ENCODE measurements at places on chromosomes 4 and X. TPM values are rescaled to one million over a fixed set of nuclear protein-coding genes. Genes with fewer than 3 reads are reported as not detected.

- no peak for DNase-seq
Measured at GRCh38 chr4:114386637-114387233, 211.9 kb upstream of the UGT8 start.

The CSAG1 gene
- not detected for total RNA-seq

The FHDC1 gene
- 0.08 TPM for total RNA-seq

- no peak for DNase-seq
Measured at GRCh38 chr4:53461244-53461643, 83.8 kb downstream of the FIP1L1 start.

DNA sequence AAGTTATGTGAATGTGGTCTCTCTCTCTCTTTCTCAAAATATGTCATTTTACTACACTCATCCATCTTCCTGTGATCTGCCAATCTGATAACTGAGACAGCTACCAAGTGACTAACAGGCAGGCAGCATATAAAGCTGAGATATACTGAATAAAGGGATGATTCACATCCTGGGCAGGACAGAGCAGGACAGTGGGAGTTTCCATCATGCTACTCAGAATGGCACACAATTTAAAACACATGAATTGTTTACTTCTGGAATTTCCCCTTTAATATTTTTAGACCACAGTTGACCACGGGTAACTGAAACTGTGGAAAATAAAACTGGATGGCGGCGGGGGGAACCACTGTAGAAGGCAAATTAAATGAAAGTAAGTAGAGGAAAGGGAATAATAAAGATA lies 58.6 kb upstream of the DCTD start:
- DNase-seq = no peak

The RS1 gene
- not detected for total RNA-seq

DNA sequence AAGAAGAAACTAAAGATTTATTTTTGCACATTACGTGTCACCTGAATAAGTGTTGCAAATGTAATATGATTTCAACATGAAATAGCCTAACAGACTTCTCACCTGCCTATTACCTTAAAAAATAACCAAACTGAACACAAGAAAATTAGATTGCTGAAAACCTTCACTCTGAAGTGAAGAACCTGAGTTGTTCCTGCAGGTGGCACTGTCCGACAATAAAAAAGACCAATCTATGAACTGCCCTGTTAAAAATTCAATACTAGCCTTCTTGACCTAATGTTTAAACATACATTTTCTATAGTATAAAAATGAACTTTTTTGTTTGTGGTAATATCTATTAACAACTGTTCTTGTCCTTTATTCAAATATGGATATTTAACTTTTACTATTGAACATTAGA lies 69.2 kb upstream of the PNPLA4 start:
- DNase-seq = no peak

DNA sequence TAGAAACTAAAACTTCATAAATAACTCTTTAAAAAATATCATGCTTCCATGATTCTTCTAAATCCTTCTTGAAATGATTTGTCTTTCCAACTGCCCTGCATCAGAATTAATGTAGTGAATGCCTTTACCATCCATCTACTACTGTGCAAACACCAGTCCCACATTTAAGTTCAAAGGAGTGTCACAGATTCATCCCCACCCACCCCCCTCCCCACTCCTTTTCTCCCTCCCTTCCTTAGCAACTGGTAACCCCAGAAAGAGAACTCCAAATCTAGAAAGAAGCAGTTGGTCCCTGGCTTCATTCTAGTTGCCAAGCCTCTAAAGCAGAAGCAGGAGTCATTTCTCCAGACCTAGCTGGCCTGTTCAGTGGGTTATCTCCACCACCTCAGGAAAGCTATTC lies at the start of gene PRR32:
Gene PRR32, plus strand, starts transcription at position 301 of the 400 bp plus-strand sequence. CDS start 115 bp downstream, outside the sequence.
- no peak for DNase-seq

DNA sequence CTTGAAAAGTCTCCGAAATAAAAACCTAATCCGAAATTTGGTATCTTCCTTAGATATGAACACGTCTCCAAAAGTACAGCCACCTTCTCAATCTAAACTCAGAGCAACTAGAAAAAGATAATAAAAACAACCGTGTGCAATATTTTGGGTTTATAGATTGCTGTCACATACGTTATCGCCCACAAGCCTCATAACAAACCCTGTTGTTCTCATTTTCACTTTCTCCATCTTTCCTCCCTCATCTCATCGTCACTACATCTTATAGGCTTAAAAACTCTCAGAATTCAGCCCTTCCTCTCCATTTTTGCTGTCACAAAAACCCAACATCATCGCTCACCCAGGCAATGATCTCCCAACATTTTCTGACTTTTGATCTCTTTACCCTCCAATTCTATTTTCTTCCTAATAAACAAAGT lies 448 bp upstream of the SCFD2 start:
- DNase-seq = no peak

GRCh38 chrX:41332408-41333002 lies 1.5 kb upstream of the DDX3X start:
- peak; percentile 14 for DNase-seq

DNA sequence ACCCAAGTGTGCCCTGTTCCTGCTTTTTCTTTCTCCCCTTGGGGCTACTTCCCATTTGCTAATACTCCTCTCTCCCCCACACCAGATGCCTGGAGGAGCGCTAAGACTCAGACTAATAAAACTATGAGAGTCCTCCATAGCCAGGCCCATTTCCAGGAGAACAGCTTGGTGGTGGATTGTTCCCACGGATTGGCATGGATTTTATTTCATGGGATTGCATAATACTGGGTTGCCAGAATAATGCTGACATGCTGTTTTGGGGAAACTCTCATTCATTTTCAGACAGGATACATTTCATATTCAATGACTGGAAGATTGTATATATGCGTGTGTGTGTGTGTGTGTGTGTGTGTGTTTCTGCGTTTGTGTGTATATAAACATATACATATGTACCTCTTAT lies 447.5 kb upstream of the PITX2 start:
- no peak for DNase-seq

- DNase-seq = no peak
Measured at GRCh38 chr4:75135068-75135825, 202.3 kb downstream of the PARM1 start.

The KCNIP4 gene
- total RNA-seq = not detected

The DMP1 gene
- not detected for total RNA-seq

- no peak for DNase-seq
Measured at GRCh38 chr4:74624351-74625151, 169.8 kb downstream of the BTC start.

GRCh38 chr4:9979101-9979701 lies 42.1 kb downstream of the SLC2A9 start:
- DNase-seq = no peak

The GPR34 gene
- total RNA-seq = not detected

DNA sequence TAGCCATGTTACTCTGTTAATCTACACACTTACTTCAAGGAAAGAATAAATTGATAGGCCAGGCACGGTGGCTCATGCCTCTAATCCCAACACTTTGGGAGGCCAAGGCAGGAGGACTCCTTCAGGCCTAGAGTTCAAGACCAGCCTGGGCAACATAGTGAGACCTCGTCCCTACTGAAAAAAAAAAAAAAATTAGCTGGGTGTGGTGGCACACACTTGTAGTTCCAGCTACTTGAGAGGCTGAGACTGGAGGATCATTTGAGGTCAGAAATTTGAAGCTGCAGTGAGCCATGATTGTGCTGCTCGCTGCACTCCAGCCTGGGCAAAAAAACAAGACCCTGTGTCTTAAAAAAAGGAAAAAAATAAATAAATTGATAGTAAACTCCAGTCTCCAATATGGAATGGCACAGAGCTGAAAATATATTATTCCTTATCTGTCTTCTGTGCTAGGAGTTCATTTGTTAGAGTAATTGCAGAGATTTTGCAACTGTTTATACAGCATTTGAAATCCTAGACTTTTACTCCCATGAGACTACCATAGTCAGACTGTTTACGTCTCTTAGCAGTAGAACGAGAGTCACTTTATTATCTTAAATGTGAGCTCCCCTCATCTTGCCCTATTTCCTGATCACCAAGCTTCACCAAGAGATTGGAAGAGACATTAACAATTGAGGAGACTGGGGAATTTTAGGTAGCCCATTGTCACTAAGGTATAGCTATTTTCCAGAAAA lies 18.8 kb upstream of the TMEM131L start:
- no peak for DNase-seq

DNA sequence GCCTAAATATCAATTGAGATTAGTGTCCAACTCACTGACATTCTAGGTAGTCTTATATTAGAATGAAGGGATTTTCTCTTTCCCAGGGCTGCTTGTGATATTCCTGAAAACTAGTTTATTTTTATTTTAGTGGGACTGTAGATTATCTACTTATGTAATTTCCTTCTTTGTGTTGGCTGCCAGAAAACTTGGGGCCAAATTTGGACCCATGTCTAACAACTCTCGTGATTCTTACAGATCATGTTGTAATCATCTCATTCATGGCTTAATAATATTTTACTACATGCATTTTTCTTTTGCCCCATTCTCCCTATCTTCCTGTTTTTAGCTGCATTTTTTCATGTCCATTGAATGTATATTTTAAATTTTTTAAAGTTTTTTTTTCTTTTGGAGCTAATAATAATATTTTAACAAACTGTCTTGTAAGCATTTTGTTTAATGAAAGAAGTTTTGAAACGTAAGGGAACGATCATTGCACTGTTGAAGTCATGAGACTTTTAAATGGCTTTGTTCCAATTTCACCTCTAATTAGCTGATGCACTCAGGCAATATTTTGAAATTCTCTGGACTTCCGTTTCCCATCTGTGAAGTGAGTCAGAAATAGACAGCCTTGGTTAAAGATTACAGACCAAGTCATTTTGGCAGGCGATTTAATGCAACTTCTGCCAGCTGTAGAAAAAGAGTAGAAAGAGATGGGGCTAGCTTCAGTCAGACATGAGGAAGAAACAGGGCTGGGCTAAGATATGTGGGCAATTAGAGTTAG lies 14.3 kb upstream of the TDO2 start:
- no peak for DNase-seq

DNA sequence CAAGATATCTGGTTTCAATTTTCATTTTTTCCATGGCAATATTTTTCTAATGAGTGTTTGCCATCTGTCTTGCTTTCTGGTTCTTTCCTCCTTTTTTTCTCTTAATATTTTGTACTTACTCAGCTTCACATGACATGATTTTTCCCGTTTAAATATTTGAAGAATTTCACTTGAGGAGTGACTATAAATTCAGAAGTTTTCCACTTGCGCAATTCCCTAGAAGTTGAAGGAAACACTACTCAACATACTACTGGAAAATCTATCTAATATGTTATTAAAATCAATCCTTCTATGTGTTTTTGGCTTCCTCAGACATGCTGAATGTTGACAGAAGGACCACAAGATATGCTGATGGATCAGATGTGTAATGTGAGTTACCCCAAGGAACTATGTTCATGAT lies 36.8 kb upstream of the BANK1 start:
- DNase-seq = no peak

The RFC1 gene
- 89.8 TPM for total RNA-seq

GRCh38 chrX:38109042-38109898 lies 102.9 kb downstream of the SYTL5 start:
- no peak for DNase-seq

The BEND2 gene
- total RNA-seq = not detected

- no peak for DNase-seq
Measured at GRCh38 chrX:42996861-42997260, 218.9 kb upstream of the PPP1R2C start.

The SPIN4 gene
- total RNA-seq = 1.0 TPM

The ACE2 gene
- not detected for total RNA-seq

GRCh38 chr4:81566161-81566591 lies 94.5 kb upstream of the RASGEF1B start:
- DNase-seq = no peak

DNA sequence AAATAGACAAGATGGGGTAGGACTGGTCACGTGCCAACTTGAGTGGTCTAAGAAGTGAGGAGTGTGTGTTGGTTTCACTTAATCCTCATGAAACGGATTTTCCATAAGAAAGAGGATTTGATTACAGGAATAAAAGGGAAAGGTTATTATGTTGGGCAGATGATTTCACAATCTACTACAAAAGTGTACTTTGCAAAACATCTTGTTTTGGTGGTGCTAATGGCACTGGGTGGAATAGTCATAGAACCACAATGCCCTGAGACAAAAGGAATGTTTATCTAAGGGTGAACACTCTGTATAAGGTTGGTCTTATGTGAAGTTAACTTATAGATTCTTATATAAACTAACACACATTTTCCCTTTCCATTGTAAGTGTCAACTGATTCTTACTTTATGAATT lies 45.6 kb downstream of the GLUD2 start:
- no peak for DNase-seq

- DNase-seq = no peak
Measured at GRCh38 chrX:132033166-132033565, 10.1 kb downstream of the STK26 start.

DNA sequence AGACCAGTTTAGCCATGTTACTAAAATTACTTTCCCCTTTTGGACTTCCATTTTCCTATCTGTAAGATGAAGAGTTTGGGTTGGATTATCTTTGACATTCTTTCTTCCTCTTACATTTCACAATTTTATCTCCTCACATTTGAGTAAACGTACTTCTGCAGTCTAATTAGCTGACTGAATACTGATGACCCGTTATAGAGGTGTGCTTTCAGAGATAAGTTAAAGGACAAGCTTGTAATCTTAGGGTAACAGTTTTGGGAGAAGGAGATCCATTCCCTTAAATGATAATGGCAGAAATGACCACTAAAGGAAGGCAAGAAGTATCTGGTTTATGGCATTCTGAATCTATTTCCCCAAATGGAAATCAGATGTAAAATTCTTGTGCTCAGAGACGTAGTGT lies 222.6 kb upstream of the FTHL17 start:
- DNase-seq = no peak

DNA sequence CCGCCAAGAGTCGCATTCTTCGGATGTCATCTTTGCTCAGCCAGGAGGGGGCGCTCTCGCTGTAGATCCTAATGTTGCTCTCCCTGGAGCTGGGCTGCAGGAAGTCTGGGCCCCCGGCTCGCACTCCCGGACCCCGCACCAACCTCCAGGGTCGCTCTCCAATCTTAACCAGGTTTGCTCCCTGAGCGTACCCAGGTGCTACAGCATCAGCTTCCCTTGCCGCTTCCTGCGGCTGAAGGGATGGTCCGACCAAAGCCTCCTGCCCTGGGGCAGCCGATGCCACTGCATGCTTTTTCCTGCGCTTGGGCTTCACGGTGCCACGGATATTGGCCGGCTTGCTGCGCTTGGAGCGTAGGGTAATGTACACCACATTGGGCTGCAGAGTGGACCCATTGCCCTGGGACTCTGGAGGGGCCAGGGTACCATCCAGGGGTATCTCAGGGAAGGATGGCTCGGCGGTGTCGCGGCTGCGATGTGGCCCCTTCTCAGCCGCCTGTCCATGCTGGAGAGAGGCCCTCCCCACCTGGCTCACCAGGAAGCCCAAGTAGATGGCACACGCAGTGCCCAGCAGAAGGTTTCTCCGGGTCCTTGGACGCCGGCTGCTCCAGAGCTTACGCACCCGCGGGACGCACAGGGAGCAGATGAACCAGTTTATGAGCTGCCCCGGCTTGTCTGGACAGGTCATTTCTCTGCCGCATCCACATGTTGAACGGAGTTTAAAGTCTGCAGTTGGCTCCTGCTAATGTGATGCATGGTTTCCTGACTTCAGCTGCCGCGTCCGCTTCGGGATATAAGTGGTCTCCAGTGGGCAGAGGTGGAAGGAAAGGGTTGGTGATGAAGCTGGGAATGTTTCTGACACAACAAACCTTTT lies 1.9 kb downstream of the GASK1B start:
- DNase-seq = no peak

The MED12 gene
- 57.4 TPM for total RNA-seq

The GAB3 gene
- 5.6 TPM for total RNA-seq

Data from CD8-positive, alpha-beta T cell (primary cell).